ENCODE measurements at places on chromosomes 13 and 19. TPM values are rescaled to one million over a fixed set of nuclear protein-coding genes. Genes with fewer than 3 reads are reported as not detected.

Gene CILP2
- total RNA-seq = not detected

Gene ZNF160
- total RNA-seq = 75.3 TPM

Gene FFAR3
- not detected for total RNA-seq

Gene LYPD5
- total RNA-seq = 1.9 TPM

Gene ZNF578
- total RNA-seq = 17.1 TPM

DNA sequence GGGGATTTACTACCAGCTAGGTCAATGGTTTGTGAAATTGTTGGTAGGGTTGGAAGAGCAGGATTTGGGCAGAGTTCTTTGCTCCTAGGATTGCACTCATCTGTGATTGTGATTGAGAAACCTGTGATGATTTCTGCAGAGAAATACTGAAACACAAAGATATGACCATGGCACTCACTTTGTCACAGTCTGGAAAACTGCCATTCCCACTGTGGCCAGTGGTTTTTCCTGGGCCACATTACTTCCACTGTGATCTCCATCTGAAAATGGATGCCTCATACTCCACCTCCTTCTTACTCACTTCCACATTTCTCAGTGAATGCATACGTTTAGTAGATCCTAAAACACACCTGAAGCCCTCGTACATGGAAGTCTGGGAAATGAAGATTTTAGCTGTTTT lies 593.2 kb downstream of the LMO7 start:
- DNase-seq = no peak

DNA sequence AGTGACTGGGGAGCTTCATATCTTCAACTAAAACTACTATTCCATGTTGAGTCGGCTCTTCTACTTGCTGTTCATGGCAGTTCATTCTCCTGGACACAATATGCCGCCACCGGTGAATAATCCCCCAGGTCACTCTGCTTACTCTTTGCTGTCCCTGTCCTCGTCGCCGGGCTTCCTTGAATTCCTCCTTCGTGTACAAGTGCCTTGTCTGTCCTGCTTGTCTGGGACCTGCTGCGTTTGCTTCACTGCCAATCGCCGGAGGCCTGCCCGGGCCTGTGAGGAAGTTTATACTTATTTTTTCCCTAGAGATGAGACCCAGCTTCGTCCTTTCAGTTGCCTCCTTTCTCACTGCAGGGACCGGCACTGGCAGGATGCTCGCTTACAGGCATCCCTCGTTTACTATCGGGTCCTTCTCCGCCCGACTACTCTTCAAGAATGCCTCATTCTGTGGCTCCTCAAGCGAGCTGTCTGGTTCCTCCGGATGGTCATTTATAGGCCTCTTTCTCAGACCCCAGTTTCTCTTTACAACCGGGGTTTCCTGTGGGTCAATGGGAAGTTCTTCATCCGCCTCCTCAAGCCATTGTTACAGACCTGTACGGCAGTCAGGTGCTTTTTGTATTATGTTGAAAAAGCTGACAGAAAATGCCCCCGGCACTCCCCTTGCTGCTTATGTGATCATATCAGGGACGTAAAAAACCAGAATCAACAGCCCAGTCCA lies 5.5 kb upstream of the ERVV-1 start:
- DNase-seq = no peak

DNA sequence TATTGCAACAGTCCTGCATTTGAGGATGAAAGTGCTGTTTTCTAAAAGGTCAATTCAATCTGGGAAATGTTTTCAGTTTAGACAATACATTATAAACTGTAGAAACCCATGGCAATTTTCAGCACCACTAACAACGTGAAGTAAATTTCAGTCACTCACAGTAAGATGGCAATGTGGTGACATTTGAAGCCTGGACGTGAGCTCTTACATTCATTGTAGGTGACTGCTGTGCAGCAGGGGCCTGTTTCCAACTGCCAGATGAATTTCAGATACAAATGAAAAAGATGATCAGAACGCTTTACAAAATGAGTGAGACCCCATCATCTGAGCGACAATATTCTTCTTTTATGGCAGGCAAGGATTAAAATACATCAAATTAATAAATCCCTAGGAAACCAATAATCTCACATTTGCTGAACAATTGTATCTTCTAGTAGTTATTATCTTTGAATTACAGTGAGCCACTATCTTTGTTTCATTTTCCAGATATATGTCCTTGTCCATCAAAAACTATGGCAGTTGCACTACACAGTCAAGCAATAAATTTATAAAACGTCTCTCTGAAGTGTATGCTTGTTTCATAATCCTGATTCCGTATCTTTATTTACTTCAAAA lies 1816.8 kb downstream of the OLFM4 start:
- no peak for DNase-seq

GRCh38 chr19:686589-687297 lies 8.5 kb downstream of the PRSS57 start:
- no peak for DNase-seq

- DNase-seq = no peak
These were observed 62.2 kb downstream of the PEG3 start for GRCh38 chr19:56778351-56778750.

- DNase-seq = peak; percentile 65
These were observed 15.7 kb downstream of the GARRE1 start for GRCh38 chr19:34269968-34270621.

DNA sequence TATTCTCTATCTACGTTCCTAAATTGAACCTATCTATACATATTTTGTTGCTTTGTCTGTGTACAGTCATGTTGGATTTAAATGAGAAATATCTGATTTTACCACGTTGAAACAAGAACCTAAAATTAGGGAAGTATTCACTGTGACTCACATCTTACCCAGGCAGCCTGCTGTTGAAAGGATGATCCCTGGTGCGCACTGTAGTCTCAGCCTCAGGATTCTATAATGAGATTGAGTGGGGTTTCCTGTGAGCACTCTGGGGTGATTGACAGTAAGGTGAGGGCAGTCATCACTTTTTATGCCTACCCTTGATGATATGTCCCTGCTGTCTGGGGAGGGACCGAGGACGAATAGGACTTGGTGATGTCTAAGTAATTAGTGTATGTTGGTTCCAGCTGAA lies 35.4 kb downstream of the PCCA start:
- DNase-seq = no peak

GRCh38 chr13:99442273-99442895 lies 58.9 kb upstream of the TM9SF2 start:
- DNase-seq = no peak

DNA sequence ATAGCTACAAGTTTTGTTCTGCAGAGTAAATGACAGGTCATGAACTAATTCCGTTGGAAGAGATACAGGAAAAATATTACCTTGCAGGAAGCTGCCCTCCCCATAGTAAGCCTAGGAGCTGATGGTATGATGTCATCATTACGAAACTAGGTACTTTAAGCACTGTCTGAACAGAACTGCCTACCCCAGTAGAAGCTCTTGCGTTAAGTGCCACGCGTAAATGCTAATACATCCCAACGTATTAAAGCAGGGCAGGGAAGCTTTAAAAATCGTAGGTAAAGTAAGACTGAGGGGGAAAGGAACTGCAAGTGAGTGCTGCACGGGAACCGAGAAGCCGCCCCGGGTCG lies 572 bp downstream of the UGGT2 start:
- DNase-seq = no peak

DNA sequence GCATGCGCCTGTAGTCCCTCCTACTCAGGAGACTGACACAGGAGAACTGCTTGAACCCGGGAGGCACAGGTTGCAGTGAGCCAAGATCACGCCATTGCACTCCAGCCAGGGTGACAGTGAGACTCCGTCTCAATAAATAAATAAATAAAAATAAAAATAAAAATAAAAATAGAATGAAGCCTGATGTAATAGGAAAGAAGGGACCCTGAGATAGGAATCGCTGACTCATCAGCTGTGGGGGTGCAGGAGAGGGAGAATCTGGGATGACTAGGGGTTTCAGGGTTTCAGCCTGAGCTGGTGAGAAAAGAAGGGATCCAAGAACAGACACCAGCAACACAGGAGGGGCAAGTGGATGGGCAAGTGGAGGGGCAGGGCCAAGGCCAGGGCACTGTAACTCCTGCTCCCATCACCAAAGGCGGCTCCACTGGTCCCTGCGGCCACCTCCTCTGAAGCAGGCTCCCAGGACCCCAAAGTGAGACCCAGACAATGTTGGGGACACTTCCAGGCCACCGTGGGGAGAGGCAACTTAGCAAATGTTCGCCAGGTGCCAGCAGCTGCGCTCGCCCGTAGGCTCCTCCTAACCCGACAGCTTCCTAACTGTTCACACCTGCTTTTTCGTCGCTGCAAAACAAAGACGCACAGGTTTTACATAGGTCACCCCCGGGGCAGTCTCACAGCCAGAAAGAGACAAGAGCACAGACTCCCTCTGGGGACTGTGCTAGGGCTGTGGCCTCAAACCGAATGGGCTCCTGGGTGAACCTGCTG lies 1.2 kb downstream of the HAUS8 start:
- DNase-seq = no peak

DNA sequence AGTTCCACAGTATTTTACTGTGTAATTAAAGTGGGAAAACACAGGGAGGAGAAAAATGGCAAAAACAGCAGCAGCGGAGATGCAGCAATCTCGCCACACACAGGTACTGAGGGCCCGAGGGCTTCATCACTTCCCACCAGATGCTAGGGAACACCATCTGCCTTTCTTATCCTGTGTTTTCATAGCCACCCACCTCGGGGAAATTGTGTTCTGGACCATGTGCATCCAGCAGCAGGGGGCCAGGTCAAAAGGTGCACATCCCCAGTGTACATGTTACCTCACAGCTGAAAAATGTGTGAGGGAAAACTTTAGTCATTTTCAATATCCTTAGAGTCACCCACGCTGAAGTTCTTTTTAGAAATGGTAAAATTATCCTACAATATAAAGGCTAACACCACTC lies 30.2 kb downstream of the PDCD5 start:
- DNase-seq = no peak

DNA sequence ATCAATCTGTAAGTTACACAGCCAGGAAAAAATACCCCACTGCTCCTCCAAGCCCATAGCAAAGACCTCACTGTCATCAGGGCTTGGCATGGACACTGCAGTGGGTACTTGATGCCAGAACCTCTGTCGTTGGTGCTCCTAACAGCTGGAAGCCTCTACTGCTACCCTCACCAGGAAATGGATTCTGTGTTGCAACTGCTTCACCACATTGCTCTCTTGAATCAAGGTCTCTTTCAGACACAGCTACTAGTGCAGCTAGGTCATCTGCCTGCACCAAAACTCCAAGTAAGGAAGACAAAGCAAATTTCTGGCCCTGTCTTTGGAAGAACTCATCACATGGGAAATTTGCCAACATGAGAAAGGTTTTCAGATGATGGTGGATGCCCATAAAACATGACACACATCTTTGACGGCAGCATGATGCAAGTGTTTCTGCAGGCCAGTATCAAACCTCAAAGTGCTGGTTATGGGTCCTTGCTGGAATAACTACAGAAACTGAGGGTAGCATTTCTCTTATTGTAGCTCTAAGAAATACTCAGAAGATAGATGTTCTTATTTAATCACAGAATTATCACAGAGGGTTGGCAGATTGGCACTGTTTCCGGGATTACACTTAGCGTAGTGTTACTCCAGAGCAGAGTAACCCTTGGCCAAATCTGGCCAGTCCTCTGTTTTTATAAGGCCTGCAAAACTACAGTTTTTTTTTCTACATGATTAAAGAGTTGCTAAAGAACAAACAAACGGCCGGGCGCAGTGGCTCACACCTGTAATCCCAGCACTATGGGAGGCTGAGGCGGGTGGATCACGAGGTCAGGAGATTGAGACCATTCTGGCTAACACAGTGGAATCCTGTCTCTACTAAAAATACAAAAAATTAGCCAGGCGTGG lies 12.9 kb upstream of the PCCA start:
- no peak for DNase-seq

DNA sequence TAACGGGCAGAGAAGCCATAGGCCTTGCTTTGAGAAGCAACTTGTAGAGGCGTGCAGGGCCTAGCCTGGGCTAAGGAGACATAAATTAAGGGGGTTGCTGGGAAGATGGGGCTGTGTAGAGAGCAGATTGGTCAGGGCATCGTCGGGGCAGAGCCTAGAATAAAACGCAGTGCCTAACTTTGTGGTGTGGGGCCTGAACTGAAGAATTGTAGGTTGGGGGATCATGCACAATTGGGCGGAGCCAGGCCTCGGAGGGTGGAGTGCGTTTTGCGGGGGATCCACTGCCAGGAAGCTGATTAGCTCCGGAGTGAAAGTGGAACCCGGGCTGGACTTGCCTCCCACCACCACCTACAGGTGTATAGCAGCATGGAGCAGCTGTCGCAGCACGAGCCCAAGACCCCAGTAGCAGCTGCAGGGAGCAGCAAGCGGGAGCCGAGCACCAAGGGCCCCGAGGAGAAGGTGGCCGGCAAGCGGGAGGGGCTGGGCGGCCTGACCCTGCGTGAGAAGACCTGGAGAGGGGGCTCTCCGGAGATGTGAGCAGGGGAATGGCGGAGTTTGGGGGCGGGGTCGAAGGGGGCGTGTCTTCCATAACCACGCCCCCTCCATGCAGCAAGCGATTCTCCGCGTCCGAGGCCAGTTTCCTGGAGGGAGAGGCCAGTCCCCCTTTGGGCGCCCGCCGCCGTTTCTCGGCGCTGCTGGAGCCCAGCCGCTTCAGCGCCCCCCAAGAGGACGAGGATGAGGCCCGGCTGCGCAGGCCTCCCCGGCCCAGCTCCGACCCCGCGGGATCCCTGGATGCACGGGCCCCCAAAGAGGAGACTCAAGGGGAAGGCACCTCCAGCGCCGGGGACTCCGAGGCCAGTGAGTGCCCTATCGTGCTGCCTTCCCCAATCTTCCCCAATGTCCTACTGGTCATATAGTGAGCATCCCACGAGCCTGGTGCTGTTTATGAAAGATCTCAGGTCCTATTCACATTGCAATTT lies 13.8 kb downstream of the DNASE2 start:
- no peak for DNase-seq

DNA sequence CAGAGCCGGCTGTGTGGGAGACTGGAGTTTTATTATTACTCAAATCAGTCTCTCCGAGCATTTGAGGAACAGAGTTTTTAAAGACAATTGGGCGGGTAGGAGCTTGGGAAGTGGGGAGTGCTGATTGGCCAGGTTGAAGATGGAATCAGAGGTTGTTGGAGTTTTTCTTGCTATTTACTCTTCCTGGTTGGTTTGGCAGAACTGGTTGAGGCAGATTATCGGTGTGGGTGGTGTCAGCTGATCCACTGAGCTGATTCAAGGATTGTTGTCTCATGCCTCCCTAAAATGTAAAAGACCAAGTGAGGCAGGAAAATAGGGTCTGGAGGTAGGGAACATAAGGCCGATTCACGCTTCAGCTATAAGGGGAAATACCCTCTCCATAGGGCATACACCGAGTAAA lies 1.3 kb upstream of the TDRD12 start:
- no peak for DNase-seq

GRCh38 chr19:44753932-44754749 lies 5.6 kb downstream of the BCL3 start:
- peak; percentile 91 for DNase-seq
